Aorta (tissue), 5 donors: ENCODE measurements at places on chromosomes 7 and 10. TPM values are rescaled to one million over a fixed set of nuclear protein-coding genes. Genes with fewer than 3 reads are reported as not detected.

DNA sequence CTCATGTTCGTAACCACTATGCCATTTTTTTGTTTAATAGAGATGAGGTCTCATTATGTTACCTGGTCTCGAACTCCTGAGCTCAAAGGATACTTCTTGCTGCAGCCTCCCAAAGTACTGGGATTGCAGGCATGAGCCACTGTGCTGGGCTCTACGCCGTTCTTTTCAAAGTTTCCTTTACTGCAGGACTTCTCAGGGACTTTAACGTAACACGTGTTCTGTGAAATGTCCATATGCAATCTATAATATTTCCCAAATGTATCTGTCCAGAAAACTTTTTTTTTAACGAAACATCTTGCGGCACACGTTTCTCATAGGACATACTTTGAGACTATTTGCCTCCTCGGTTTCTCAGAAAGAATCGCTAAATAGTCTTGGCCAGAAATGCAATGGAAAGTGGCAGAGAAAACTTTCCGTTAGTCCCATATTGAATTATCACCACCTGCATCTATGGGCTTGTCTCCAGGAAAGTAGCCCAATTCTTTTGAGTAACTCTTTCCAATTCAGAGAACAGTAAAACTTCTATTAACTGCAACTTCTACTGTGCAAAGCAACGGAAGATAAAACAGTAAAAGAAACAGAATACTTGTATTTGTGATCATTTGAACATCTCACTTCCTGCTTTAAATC is 96.3 kb downstream of the ELMO1 start:
- H3K4me1 ChIP-seq, result peaks cover 4% of the 10 kb centered on the region
- DNase-seq, result no peak
- no peaks in the 10 kb centered on the region for H3K27me3 ChIP-seq
- peaks cover 1% of the 10 kb centered on the region for H3K36me3 ChIP-seq
- H3K4me3 ChIP-seq, result no peak overlapping the region
- H3K27ac ChIP-seq, result no peak overlapping the region

The MACROH2A2 gene
- total RNA-seq, result 3.5 TPM

The AVL9 gene
- total RNA-seq, result 35.8 TPM

DNA sequence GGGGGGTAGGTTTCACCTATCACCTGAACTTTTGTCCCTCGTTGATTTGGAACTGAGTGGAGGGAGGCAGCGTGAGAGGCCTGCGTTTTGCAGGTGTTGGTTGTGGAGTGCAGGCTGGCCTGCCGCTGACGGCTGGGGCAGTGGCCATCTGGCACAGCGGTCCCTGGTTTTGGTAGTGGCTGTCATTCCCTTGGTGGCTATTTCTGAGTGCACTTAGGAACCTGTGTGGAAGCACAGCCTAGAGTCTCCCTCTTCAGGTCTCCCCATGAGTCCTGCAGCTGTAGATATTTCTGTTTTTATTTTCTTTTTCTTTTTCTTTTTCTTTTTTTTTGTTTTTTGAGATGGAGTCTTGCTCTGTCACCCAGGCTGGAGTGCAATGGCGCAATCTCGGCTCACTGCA is 129.2 kb downstream of the CUL2 start:
- H3K27me3 ChIP-seq, result no peaks in the 10 kb centered on the region
- H3K27ac ChIP-seq, result no peak overlapping the region
- H3K4me1 ChIP-seq, result no peaks in the 10 kb centered on the region
- no peak overlapping the region for H3K4me3 ChIP-seq
- no peak for DNase-seq
- no peaks in the 10 kb centered on the region for H3K36me3 ChIP-seq

- no peaks in the 10 kb centered on the region for H3K36me3 ChIP-seq
- no peak overlapping the region for H3K27ac ChIP-seq
- H3K4me3 ChIP-seq, result no peak overlapping the region
- H3K4me1 ChIP-seq, result no peaks in the 10 kb centered on the region
- no peaks in the 10 kb centered on the region for H3K27me3 ChIP-seq
Observed at GRCh38 chr7:68613405-68613804, 984.9 kb upstream of the AUTS2 start.

DNA sequence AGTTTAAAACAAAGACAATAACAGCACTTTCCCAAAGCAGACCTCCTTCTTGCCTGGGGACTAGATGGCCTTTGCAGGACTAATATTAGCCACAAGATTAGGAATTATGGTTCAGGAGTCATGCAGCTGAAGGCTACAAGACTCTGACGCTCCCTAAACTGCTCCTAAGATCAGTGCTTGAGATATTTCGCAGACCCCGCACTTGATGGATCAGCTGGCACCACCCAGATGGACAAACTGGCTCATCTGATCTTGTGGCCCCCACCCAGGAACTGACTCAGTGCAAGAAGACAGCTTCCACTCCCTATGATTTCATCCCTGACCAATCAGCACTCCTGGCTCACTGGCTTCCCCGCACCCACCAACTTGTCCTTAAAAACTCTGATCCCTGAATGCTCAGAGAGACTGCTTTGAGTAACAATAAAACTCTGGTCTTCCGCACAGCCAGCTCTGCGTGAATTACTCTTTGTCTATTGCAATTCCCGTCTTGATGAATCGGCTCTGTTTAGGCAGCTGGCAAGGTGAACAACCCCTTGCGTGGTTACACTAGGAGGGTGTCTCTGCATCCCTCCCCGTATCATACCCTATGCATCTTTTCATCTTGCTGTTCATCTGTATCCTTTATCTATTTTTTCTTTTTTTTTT is 26.9 kb upstream of the NRBF2 start:
- H3K4me1 ChIP-seq, result no peaks in the 10 kb centered on the region
- no peaks in the 10 kb centered on the region for H3K27me3 ChIP-seq

- no peaks in the 10 kb centered on the region for H3K27me3 ChIP-seq
- no peak overlapping the region for H3K4me3 ChIP-seq
- H3K27ac ChIP-seq, result no peak overlapping the region
- H3K36me3 ChIP-seq, result no peaks in the 10 kb centered on the region
- no peak for DNase-seq
Observed at GRCh38 chr10:28494420-28494819, 38.5 kb upstream of the WAC start.

The ENO4 gene
- total RNA-seq, result 0.51 TPM

The GNAI1 gene
- total RNA-seq, result 20.7 TPM

DNA sequence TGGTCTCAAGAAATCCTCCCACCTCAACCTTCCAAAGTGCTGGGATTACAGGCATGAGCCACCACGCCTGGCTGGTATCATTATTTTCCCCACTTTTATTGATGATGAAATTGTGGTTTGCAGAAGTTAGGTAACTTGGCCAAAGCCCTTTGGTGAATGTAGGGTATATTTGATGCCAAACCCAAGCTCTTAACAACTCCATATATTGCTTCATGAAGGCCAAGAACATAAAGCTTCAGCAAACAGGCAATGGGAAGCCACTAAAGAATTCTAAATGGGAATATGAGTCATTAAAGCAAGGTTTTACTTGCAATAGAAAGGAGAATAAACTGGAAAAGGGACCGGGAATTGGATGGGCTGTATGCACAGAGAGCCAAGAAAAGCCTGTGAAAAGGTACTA is 142.7 kb downstream of the KMT2E start:
- no peaks in the 10 kb centered on the region for H3K4me1 ChIP-seq
- DNase-seq, result no peak

The OR2F2 gene
- not detected for total RNA-seq

GRCh38 chr10:59018977-59019376 is 157.5 kb upstream of the PHYHIPL start:
- H3K4me3 ChIP-seq, result no peak overlapping the region
- H3K27me3 ChIP-seq, result no peaks in the 10 kb centered on the region
- H3K27ac ChIP-seq, result peak overlapping the region; percentile 23
- H3K36me3 ChIP-seq, result no peaks in the 10 kb centered on the region
- DNase-seq, result no peak
- H3K4me1 ChIP-seq, result peaks cover 2% of the 10 kb centered on the region

- no peaks in the 10 kb centered on the region for H3K27me3 ChIP-seq
- no peak overlapping the region for H3K4me3 ChIP-seq
- H3K36me3 ChIP-seq, result no peaks in the 10 kb centered on the region
- no peaks in the 10 kb centered on the region for H3K4me1 ChIP-seq
- DNase-seq, result no peak
Observed at GRCh38 chr10:17659365-17659764, 15.4 kb downstream of the STAM start.

DNA sequence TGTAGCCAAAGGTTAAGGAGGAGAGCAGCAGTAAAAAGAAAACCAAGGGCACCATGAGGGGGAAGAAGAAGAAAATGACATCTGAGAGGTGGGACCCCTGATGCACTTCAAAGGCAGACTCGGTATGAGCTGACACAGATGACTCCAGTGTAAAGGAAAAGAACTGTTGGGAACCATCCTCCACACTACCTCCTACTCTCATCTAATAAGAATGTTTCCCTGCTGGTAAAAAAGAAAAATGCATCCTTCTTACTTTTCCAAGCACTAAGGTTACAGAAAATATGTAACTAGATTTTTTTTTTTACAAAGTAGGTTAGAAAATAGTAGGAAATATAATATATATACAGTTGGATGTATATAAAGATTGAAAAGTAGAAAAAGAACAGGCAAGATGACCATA is 16.9 kb downstream of the TAS2R41 start:
- H3K4me3 ChIP-seq, result no peak overlapping the region
- H3K36me3 ChIP-seq, result no peaks in the 10 kb centered on the region

GRCh38 chr10:98365406-98366061 is 49.4 kb downstream of the PYROXD2 start:
- no peaks in the 10 kb centered on the region for H3K36me3 ChIP-seq
- no peak overlapping the region for H3K27ac ChIP-seq
- no peak for DNase-seq
- no peak overlapping the region for H3K4me3 ChIP-seq

DNA sequence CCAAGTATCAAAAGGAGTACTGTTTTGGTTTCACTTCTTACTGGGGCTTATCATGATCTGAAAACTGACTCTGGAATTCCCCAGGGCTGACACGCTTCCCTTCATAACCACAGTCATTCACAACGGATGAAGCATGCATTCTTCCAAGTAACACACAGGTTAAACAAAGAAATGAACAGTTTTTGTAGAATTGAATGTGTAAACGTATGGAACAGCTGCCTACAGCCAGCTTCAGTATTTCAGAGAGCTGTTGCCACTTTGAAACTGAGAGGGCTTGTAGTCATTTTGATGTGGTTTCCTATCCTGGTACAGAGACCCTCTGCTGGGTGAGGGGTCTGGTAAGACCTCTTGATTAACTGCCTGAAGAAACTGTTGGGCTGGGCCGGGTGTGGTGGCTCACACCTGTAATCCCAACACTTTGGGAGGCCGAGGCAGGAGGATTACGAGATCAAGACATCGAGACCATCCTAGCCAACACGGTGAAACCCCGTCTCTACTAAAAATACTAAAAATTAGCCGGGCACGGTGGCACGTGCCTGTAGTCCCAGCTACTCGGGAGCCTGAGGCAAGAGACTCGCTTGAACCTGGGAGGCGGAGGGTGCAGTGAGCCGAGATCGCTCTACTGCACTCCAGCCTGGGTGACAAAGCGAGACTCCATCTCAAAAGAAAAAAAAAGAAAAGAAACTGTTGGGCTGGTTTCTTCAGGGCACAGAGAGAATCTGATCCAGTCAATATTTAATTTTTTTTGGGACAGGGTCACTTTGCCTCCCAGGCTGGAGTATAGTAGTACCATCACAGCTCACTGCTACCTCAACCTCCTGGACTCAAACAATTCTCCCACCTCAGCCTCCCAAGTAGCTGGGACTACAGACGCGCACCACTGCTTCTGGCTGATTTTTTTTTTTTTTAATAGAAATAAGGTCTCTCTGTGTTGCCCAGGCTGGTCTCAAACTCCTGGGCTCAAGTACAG is 4.7 kb downstream of the NFE2L3 start:
- DNase-seq, result no peak
- H3K4me1 ChIP-seq, result no peaks in the 10 kb centered on the region
- no peaks in the 10 kb centered on the region for H3K36me3 ChIP-seq
- no peak overlapping the region for H3K27ac ChIP-seq

The ANKIB1 gene
- total RNA-seq, result 75.1 TPM

DNA sequence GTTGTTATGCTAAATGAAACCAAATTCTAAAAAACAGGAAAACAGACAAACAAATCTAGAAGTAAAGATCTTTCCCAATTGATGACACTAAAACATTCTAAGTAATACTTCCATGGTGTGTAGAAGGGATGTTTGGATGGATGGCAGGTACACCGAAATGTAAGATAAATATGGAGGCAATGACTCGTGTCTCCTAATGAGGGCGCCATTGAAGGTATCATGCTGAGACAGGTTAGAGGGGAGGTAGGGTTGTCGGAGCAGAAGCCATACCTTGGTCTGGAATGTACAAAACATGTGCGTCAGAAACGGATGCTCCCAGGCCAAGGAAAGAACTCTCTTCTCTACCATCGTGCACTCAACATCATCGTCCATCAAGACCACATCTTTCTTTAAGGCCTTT is 101.4 kb downstream of the PRKCQ start:
- H3K4me1 ChIP-seq, result no peaks in the 10 kb centered on the region
- H3K4me3 ChIP-seq, result no peak overlapping the region
- H3K27ac ChIP-seq, result no peak overlapping the region
- DNase-seq, result no peak
- no peaks in the 10 kb centered on the region for H3K36me3 ChIP-seq
- no peaks in the 10 kb centered on the region for H3K27me3 ChIP-seq

The MRLN gene
- total RNA-seq, result not detected

GRCh38 chr7:18163091-18163490 is 135.4 kb upstream of the PRPS1L1 start:
- no peaks in the 10 kb centered on the region for H3K36me3 ChIP-seq
- H3K27me3 ChIP-seq, result no peaks in the 10 kb centered on the region
- no peak for DNase-seq
- no peak overlapping the region for H3K27ac ChIP-seq
- H3K4me3 ChIP-seq, result no peak overlapping the region

DNA sequence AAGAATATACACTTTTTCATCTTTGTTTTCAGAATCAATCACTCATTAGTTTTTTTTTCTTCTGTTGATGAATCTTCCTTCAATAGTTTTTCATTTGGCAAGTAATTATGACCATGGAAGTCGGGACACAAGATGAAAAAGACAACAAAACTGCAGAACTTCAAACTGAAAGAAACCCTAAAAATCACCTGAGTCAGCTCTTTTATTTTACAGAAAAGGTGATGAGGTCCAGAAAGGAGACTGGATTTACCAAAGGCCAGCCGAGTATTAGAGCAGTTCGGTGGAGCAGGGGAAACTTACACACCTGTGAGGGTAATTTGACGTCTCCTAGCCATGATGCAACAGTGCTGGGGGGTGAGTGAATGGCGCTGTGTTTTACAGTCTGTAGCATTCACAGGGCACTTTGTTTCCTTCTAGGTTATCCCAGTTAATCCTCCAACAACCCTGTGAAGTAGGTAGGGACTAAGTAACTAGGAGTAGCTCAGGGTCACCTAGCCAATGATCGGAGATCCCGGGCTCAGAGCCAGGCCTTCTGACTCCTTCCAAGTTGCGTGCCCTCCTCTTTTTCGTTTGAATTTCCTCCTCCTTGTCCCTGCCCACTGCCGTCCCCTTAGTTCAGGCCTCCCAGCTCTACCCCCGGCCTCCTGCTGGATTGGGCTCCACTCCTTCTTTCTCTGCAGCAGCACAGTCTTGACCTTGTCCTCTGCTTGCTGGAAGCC is 14.0 kb downstream of the RBM20 start:
- DNase-seq, result no peak
- H3K4me3 ChIP-seq, result no peak overlapping the region
- no peaks in the 10 kb centered on the region for H3K27me3 ChIP-seq
- H3K27ac ChIP-seq, result no peak overlapping the region
- no peaks in the 10 kb centered on the region for H3K4me1 ChIP-seq
